ENCODE measurements at places on chromosomes 2 and 18. TPM values are rescaled to one million over a fixed set of nuclear protein-coding genes. Genes with fewer than 3 reads are reported as not detected.

DNA sequence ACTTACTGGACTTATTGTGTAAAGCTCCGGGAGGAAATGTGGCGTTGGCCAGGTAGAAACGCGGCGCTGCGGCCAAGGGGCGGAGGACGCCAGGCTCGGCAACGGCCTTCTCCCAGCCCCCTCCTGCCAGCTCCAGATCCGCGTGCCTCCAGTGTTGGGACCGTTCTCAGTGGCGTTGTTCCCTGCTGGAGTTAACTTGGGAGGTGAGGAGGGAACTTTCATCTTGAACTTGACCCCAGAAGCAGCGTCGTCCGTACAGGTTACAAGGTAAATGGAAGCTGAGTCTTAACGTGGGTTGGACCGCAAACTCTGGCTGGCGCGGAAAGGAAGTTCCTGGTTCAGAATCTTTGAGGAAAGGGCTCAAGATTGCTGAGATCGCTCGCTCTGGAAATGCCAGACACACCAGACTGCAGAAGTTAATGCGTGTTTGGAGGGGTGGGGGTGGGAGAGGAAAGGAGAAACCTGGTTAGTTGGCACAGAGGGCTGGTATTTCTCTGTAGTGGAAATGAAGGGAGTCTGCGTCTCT lies 1.3 kb downstream of the TANC1 start:
- DNase-seq: no peak

DNA sequence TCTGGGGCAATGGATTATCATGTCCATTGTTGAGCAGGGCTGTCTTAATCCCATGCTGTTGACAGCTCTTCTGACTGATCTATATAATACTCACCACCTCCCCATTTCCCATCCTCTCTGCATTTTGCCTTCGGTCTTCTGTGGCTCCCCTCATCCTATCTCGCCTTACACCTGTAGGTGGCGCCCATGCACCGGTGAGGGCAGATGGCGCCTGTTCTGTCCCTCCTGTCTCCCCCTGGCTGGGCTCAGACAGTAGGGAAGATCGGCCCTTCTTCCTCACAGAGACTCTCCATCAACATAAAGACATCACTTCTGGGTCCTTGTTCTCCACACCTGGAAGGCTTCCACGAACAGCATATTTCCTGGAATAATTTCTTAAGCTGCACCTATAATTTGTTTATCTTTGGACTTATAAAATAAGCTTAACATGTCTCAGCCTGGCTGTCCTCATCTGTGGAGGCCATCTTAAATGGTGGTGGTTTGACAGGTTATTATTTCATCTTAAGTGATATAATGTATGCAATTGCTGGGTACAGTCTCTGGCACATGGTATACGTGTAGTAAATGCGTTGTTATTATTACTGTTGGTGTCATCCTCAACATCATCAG lies 10.9 kb upstream of the CDH20 start:
- no peak for DNase-seq

The REG3A gene
- not detected for total RNA-seq

- DNase-seq: no peak
Measured at GRCh38 chr2:58572731-58573130, 331.6 kb upstream of the FANCL start.

DNA sequence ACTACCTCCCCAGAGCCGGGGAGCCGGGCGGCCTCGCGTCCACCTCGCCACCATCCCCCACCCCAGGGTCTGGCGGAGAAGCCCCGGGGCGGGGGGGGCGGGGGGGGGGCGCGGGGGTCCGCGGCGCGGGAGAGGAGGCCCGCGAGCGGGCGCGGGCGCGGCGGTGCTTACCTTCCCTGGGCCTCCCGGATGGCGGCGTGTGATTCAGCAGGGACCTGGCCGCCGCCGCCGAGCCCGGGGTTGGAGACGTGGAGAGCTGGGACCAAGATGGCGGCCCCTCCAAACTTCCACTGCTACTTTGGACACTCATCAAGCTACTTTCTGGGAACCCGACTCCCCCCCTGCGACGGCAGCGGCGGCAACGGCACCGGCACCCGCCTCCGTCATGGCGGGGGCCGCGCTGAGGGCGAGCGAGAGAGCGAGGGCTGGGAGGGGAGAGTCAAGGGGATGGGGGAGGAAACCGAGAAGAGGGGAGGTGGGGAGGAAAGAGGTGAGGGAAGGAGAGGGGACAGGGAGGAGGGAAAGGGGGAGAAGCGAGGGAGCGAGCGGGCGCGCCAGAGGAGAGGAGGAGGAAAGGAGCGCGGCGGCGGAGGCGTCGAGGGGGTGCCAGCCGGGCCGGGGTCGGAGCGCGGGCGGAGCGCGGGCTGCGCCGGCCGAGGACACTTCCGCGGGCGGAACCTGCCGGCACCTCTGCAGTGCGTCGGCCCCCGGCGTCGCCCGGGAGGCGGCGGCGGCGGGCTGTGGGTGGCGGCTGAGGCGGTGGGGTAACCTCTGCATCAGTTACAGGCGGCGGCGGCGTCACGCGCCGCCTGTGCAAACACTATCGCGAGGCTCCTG lies at the start of gene TLK1:
TLK1 (minus strand) TSS at position 775 of the 837 bp plus-strand sequence; CDS start at position 310, 465 bp downstream.
- DNase-seq: peak; percentile 94

Measured in esophagus muscularis mucosa (tissue), 4 donors.